ENCODE measurements at places on chromosomes 2 and 18. TPM values are rescaled to one million over a fixed set of nuclear protein-coding genes. Genes with fewer than 3 reads are reported as not detected.

Gene EPB41L3
- total RNA-seq = 14.0 TPM

Gene CYS1
- total RNA-seq = 3.8 TPM

Gene CRYBA2
- not detected for total RNA-seq

Gene CCDC68
- 4.1 TPM for total RNA-seq

Gene PLCD4
- 0.67 TPM for total RNA-seq

Gene PPP1CB
- 491 TPM for total RNA-seq

DNA sequence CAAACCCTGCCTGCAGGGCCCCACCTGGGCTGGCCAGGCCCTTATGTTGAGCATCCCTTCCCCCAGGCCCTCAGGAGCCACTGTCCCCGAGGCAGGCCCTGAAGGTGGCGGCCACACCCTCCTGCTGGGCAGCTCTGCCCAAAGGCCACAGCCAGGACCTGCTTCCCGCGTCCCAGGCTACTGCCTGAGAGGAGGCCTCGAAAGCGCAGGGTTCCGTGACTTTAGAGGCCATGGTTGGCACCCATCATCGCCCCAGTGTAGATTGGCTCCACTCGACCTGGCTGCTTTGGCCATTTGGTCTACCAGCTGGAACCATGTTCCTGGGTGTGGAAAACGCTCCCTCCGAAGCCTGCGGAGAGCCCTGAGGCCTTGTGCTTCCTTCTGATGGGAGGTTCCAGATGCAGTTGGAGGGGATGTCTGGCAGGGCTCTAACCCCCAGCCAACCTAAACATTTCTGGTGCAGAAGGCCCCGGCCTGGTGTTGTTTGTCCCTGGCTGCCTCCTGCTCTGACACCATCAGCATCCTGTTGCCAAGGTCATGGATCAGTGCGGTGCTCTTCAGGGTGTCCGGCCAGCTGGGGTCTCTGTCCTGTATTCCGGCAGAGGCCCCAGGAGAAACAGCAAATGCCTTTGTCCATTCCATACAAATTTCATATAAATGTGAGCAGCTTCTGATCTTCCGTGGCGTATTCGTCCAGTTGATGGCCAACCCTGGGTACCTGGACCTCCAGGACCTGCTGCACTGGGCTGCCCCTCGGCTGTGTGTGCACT lies 14.7 kb downstream of the CAPN10 start:
- peak; percentile 67 for DNase-seq

DNA sequence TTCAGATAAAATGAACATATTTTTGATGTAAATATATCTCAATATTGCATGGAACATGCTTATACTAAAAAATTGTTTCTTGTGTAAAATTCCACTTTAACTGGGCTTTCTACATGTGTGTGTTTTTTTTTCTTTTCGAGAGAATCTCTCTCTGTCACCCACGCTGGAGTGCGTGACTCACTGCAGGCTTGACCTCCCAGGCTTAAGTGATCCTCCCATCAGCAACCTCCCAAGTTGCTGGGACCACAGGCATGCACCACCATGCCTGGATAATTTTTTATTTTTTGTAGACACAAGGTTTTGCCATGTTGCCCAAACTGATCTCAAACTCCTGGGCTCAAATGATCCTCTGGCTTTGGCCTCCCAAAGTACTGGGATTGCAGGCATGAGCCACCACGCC lies 254.6 kb downstream of the LOXHD1 start:
- DNase-seq = no peak

DNA sequence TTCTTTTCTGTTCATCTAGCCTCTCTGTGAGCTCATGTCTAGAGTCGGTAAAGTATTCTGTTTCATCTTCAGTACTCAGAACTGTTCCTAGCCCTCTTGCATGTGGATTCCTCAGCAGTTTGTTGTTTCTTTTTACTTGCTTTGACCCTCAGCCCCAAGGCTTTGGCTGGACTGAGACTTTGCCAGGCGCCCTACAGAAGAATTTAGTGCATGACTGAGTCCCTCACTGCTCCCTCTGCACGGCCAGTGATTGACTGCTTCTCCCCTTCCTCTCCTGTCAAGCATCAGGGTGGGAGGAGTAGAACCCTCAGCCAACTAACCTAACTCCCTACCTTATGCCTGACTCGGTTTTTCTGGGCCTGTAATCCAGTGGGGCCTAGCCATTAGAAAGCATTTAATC lies 109.8 kb downstream of the ESCO1 start:
- no peak for DNase-seq

DNA sequence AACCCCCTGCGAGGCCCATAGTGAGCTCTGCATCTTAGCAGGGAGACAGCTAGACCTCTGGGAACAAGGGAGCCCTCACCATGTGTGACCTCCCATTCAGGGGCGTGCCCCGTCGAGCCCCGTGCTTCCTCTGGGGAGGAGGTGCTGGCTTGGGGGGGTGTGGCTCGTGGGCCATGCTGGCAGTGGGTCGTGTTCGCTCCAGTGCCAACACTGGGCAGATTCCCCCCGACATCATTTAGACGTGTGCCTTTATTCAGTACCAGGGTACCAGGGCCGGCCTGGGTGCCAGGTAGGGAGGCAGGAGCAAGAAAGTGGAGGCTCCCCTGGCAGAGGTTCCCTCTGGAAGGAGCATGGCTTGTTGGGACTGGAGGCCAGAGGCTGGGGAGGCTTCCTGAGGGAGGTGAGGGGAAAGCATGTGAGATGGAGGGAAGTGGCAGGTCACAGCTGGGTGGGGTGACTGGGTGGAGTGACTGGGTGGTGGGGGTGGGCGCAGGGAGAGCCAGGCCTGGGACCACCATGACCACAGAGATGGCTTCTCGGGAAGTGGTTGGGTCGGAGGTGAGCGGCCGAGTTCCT lies 15.2 kb downstream of the GPC1 start:
- no peak for DNase-seq

GRCh38 chr2:195408811-195409210 lies 248.2 kb upstream of the SLC39A10 start:
- no peak for DNase-seq

- DNase-seq = no peak
Observed at GRCh38 chr2:240869956-240870875, 1.6 kb downstream of the AGXT start.

DNA sequence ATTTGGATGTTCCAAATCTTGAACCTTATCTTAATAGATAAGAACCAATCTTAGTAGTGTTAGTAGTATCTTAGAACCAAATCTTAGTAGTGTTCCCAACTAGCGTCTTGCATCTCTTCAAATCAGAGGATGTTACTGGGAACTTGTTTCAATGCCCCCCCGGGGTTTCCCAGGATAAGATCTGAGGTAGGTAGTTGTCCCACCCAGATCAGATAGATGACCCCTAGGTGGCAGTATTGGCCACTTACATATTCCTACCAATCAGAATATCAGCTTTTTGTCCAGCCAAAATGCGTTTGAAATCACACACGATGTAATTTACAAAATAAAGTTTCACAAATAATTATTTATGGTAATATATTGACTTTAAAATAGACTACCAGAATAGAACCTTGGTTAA lies 314.8 kb downstream of the MBD2 start:
- no peak for DNase-seq

DNA sequence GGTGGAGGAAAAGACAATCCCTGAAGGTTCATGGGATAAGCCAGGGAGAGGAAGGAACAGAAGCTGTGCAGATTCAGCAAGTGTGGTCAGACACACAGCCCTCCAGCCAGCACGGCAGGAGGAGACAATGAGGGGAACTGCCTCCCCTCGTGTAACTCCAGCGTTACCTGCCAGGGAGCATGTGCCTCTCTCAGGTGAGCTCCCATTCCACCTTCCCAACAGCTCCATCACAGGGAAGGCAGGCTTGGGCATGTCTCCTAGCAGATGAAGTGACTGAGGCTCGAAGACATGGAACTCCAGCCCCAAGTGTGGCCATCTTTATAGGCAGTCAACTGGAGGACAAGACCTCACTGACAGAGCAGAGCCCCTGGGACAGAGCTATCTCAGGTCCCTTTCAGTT lies 47.4 kb downstream of the ZBTB7C start:
- DNase-seq = no peak

DNA sequence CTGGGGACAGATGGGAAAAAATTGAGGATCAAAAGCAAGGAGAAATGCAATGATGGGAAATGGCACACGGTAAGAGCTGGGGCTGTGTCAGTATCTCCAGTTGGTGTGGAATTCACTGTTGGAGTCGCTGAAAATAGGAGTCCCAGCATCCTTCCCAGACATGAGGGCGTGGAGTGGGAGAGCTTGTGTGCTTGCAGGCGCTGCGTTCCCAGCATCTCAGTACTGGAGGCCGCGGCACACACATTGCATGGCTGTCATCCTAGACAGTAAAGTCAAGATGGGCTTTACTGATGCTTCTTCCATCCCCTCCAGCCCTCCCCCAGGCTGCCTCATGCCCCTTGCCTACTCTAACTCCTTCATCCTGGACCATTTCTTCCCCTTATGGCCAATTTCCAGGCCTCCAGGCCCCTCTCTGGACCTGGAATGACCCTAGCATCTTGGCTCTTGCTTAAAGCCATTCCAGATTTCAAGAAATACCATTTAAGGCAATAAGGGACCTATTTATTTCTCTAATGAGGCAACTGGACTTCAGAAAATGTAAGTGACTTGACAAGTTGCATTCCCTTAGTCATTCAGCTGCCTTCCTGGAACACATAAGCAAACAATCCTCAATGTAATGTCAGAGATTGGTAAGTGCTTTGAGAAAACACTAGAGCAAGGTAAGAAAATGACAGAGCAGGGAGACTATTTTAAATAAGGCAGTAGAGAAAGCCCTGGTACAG lies 70.5 kb upstream of the TTC39C start:
- no peak for DNase-seq

GRCh38 chr18:36504928-36505327 lies 207.4 kb downstream of the FHOD3 start:
- no peak for DNase-seq

DNA sequence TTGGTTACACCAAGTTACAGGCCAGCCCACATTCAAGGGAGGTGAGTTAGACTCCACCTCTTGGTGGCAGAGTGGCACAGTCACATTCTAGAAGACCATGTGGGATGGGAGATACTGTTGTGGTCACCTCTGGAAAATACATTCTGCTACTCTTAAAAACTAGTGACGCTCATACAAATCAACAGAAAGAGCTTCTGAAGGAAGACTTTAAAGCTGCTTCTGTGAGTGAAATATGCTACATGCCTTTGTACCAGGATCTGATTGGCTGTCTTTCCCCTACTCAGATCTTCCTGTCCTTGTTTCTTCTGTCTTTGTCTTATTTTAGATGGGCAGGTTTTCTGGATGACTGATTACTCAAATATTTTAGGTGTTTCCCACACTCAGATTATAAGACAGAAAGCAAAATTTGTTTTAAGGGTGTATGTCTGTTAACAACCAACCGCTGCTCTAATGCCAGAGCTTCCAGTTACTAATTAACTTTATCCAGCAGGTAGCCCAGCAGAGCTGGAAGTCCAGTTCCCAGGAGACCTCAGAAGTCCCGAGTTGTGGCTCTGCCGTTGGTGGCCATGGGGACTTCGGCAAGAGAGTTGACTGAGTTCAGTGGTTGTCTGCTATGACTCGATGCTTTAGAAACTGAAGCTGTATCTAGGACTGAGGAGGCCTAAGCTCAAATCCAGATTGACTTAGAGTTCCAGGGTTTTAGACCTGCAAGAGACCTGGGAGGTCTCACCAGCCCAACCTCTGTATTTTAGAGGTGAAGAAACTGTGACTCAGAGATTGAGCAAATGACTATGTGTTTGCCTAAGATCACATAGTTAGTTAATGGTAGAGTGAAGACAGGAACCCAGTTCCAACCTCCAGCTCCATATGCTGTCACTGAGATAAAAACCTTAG lies 7.4 kb downstream of the IL1R2 start:
- DNase-seq = no peak

GRCh38 chr2:44774826-44775492 lies 166.5 kb upstream of the SIX3 start:
- DNase-seq = no peak

GRCh38 chr2:101012706-101013181 lies 10.7 kb downstream of the RPL31 start:
- DNase-seq = no peak

DNA sequence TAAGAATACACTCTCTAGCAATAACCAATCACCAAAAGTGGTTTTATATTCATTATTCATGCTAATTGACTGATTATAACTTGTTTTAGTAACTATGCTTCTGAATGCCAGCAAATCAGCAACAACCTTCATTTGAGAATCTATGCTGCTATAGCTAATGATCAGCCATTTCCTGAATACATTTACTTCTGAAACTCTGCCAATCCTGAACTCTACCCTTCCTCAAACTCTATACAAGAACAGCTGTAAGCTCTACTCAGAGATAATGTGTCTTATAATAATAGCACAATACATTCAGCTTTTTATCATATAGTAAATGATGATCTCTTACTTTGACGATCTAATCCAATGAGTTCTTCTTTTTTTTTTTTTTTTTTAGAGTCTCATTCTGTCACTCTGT lies 85.7 kb upstream of the EPAS1 start:
- no peak for DNase-seq

GRCh38 chr2:188898261-188898660 lies 75.9 kb upstream of the COL3A1 start:
- no peak for DNase-seq

DNA sequence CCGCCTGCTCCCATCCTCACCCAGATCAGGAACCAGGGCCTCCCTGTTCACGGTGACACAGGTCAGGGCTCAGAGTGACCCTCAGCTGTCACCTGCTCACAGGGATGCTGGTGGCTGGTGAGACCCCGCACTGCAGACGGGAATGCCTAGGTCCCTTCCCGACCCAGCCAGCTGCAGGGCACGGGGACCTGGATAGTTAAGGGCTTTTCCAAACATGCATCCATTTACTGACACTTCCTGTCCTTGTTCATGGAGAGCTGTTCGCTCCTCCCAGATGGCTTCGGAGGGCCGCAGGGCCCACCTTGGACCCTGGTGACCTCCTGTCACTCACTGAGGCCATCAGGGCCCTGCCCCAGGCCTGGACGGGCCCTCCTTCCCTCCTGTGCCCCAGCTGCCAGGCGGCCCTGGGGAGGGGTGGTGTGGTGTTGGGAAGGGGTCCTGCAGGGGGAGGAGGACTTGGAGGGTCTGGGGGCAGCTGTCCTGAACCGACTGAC lies 31.7 kb downstream of the GPC1 start:
- peak; percentile 57 for DNase-seq

DNA sequence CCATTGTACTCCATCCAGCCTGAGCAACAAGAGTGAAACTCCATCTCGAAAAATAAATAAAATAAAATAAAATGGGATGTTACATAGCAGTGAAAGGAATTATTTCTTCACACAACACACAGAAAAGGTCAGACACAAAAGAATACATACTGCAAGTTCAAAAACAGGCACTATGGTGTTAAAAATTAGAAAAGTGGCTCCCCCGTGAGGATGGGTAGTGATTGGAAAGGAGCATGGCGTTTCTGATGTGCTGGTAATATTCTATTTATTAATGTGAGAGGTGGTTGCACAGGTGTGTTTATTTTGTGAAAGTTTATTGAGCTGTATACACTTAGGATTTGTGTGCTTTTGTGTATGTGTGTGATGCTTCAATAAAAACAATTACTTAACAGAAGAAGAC lies 22.9 kb upstream of the RAB10 start:
- DNase-seq = no peak

GRCh38 chr18:78658531-78658930 lies 321.1 kb upstream of the SALL3 start:
- DNase-seq = no peak

GRCh38 chr18:32629981-32630700 lies 142.7 kb downstream of the KLHL14 start:
- DNase-seq = no peak

Data from cardiac septum (tissue), 1 donor.